ENCODE measurements at places on chromosomes 12 and 14.

- no peak for DNase-seq
Measured at GRCh38 chr12:56224954-56225353, 812 bp downstream of the NABP2 start.

- no peak for DNase-seq
Measured at GRCh38 chr14:74963705-74964271, 8.4 kb upstream of the PGF start.

DNA sequence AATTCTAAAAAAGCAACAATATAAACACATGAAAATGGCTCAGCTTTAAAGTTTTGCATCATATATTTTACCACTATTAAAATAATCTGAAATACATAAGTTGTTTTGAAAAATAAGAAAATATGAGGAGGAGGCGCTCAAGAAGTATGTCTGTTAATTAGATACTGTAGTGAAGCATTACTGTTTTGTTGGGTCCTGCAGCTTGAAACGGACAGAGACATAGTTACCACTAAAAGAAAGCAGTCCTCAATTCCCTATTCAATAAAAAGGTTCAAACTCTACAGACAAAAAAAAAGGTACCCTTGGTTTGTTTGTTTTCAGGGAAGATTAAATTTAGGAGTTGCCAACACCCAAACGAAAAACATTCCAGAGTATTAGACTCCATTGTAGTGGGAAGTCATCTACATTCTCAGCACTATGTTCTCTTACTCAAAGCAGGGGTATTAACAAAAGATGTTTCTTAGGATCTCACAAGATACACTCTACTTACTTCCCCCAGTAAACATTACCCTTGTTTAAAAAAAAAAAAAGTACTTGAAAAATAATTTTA lies 3.0 kb downstream of the PAWR start:
- DNase-seq: no peak

- DNase-seq: no peak
Measured at GRCh38 chr14:100304825-100305323, 1.4 kb downstream of the SLC25A29 start.

DNA sequence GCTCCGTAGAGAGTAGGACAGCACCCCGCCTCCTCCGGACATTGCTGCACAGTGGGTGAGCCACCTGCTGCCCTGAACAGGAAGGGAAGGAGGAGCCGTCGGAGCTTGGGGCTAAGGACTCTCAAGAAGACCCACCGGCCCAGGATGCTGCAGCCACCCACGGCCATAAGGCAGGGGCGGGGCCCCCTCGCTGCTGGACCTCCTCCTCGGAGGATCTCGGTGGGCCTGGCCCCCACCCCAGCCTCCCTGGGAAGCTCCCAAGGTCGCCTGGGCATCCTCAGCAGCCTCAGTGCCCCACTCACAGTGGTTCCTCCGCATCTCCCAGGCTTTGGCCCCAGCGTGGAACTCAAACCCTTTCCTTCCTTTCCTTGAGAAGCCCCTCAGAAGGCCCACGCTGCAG lies 68.6 kb upstream of the DIO3 start:
- DNase-seq: no peak

DNA sequence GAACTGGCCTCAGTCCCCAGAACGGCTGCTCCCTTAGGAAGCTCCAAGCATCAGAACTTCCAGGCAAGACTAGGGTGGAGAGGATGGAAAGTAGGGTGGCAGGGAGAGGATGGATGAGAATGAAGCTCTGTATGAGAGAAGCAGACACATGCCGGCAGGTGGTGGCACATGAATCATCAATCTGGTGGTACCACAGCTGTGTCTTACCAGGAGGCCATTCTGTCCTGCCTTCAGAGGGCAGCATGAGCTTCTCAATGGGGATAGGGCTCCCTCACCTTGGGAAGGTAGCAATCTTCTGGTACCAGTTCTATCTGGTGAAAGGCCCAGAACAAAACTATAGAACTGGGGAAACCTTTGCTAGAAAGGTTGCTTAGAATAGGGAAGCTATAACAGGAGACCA lies 55.4 kb upstream of the PYGL start:
- no peak for DNase-seq

DNA sequence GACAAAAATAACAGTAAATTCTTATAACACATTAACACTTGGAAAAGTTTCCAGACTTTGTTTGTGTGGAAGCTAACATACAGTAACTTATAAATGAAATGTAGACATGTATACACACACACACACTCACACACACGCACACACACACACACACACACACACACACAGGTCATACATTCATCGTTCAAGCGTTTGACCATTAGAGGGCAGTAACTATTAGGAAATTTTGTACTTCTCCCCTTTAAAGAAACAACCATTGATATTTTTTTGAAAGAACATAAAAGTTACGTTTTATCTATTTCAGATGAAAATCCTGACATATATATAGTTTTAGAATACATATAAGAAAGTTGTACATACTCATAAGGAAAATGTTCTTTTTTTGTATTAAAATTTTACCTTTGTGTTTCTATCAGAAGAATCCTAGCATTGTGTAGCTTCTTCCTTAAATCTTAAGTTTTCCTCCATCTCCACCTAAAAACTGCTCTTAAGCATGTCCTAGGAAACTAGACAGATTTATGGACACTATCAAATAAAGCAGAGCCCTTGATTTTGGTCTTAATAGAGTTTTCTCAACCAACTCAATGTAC lies 29.0 kb downstream of the PTPRQ start:
- peak; percentile 4 for DNase-seq

- DNase-seq: no peak
Measured at GRCh38 chr12:25932971-25933370, 25.5 kb upstream of the RASSF8 start.

DNA sequence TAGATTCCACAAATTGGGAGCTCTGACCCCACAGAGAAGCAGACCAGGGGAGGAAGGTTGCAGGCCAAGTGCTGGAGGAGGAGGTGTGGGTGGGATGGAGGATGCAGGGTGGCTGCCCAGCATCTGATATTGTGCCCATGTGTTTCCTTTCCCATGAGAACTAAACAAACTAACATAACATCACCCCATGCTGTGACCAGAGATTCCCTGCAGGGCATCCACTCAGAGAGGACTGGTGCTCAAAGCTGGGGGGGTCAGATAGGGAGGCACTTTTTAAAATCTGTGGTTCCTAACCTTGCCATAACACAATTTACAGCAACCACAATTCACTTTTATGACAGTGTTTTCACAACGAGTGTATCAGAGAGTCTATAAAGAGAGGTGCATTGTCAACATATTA lies 1277.6 kb downstream of the AACS start:
- no peak for DNase-seq

- no peak for DNase-seq
Measured at GRCh38 chr12:123843912-123844748, 82.0 kb downstream of the DNAH10 start.

DNA sequence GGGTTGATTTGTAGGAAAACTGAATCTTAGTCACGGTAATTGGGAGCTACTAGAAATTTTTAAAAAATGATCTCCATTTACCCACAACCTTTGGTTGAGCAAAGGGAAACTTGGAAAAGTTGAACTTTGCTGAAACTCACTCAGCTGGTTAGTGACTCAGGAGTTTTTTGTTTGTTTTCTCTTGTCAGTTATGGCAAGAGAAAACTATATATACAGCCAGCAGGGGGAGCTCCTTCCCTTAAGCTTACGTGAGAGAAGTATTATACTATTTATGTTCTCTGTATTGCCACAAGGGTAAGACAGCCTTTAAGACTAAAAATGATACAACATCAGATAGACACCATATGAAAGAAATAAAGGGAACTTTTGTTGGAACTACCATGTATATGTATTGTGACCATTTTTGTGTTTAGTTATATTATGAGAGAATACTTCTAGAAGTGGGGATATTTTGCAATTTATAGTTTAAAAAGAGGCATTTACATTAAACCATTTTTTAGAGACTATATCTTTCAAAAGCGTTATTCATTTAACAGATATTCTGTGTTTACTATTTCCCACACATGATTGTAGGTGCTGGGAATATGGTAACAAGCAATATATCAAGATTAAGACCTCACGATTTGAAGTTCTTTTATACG lies 28.1 kb upstream of the TBC1D30 start:
- DNase-seq: peak; percentile 86

DNA sequence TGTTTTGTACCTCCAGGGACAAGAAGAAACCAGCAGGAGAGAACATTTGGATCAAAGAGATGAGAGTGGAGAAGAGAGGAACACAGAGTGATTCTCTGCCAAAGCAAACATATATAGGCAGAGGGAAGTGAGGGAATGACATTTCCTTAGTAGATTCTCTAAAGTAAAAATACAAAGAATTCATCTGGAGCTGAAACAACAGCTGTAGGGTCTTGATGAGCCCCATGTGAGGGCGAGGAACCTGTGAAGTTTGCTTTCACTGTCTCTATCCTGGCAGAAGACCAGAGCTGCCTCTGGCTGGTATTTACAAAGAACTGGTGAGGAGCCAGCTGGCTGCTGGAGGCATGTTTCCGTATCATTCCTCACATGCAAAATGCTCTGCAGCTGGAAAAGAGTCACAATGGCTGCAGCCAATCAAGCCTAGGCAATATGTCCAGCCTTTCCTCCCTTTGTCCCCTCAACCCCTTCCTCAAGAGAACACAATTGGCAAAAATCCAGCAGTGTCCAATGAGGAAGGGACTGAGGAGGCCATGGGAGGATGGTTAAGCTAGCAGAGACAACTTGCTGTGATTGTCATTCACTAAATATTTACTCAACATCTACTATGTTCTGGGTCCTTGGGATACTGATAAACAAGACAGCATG lies 122.5 kb downstream of the PHLDA1 start:
- DNase-seq: peak; percentile 85

DNA sequence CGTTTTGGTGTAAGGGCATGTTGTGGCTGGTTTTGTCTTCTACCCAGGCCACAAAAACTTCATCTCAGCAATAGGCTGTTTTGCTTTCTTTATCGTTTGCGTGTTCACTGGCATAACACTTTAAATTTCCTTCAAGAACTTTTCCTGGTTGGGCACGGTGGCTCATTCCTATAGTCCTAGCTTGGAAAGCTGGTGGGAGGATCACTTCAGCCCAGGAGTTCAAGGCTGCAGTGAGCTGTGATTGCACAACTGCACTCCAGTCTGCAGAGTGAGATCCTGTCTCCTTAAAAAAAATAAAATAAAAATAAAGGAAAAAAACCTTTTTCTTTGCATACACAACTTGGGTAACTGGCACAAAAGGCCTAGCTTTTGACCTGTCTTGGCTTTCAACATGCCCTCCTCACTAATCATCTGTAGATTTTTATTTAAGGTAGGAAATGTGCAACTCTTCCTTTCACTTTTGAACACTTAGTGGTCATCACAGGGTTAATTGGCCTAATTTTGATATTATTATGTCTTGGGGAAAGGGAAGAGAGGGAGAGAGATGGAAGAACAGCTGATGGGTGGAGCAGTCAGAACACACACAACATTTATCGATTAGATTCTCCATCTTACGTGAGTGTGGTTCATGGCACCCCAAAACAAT lies 78.9 kb upstream of the PSMA6 start:
- no peak for DNase-seq

- DNase-seq: no peak
Measured at GRCh38 chr12:22533155-22533554, 11.2 kb downstream of the C2CD5 start.

DNA sequence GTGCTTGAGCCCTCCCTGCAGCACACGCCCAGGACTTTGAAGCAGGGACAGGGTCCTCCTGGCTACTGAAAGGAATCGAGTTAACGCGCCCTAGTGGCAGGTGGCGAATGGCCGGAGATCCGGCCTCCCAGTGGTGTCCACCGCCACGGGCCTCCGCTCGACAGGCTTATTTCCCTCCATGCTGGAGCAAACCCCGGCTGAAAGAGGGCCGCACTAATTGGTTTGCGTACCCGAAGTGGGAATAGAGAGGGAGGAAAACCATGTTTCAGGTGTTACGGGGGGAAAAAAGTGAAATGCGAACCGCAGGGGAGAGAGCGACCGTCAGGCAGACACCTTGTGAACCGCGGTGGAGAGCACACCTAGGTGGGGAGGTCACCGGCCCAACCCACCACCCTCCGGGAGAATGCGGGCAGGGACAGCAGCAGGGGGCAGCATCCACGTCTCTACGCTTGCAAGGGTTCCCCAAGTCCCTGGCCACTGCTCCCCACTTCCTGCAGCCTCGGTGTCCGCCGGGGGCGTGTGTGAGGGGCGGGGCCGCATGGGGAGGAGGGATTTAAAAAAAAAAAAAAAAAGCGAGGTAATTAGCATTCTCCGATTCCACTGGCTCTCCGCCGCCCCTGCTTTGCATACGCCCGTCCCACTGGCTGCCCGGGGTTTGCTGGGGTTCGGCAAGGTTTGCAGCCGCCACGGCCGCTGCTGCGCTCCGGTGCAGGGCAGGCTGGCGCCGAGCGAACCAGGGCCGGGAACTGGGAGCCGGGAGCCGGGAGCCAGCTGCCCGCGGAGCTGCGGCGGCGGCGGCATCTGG lies 224.6 kb upstream of the CRY1 start:
- peak; percentile 88 for DNase-seq

DNA sequence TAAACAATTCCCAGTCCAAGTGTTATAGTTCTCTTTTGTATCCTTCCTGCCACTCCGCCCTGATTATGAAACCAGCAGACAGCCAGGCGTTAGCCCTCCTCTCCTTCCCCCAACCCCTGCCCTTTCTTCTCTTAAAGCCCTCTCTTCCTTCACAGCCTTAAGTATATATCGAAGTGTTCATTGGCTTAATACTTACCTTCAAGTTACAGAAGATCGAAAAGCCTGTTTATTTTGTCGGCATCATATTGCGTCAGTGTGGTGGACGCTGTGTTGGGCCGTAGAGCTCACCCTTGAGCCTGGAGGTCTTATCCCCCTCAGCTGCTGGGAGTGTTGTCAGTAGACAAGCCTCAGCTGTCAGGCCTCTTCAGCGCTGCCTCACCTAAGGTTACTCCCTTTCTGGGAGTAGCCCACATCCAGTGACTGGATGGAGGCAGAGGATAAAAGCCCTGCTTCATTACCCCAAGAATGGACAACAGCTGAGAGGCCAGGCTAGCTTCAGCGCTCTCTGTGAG lies 36.2 kb downstream of the CMAS start:
- DNase-seq: no peak

- no peak for DNase-seq
Measured at GRCh38 chr12:111638556-111638955, 39.4 kb upstream of the ATXN2 start.

DNA sequence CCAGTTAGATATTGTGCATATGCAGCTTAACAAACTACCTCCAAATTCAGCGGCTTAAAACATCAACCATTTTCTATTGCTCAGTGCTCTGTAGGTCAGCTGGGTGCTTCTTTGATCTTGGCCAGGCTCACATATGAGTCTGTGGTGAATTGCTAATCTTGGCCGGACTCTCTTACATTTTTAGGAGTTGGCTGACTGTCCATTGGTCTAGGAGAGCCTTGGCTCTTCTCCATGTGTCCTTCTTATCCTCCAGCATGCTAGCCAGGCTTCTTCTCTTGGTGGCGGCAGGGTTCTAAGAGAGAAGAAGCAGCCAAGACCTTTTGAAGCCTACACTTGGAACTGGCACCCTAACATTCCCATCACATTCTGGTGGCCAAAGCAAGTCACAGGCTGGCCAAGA lies 174.3 kb upstream of the PWP1 start:
- no peak for DNase-seq

Data from NCI-H2029 (cell line).